ENCODE measurements at places on chromosomes 4 and X. TPM values are rescaled to one million over a fixed set of nuclear protein-coding genes. Genes with fewer than 3 reads are reported as not detected.

The FAM9B gene
- total RNA-seq, result not detected

The ALB gene
- total RNA-seq, result not detected

The IQSEC2 gene
- 8.4 TPM for total RNA-seq

The YY2 gene
- total RNA-seq, result 1.8 TPM

The ARX gene
- total RNA-seq, result 0.24 TPM

The GPR34 gene
- not detected for total RNA-seq

The GLRB gene
- 0.50 TPM for total RNA-seq

The SSX2 gene
- total RNA-seq, result not detected

GRCh38 chrX:110171442-110171841 is 146.4 kb downstream of the AMMECR1 start:
- H3K4me1 ChIP-seq, result peaks cover 6% of the 10 kb centered on the region
- H3K4me3 ChIP-seq, result no peak overlapping the region
- no peak for DNase-seq
- H3K27ac ChIP-seq, result no peak overlapping the region

- H3K4me3 ChIP-seq, result no peak overlapping the region
- no peaks in the 10 kb centered on the region for H3K27me3 ChIP-seq
- DNase-seq, result no peak
- no peaks in the 10 kb centered on the region for H3K4me1 ChIP-seq
Observed at GRCh38 chr4:28269426-28269825, 1408.8 kb downstream of the STIM2 start.

DNA sequence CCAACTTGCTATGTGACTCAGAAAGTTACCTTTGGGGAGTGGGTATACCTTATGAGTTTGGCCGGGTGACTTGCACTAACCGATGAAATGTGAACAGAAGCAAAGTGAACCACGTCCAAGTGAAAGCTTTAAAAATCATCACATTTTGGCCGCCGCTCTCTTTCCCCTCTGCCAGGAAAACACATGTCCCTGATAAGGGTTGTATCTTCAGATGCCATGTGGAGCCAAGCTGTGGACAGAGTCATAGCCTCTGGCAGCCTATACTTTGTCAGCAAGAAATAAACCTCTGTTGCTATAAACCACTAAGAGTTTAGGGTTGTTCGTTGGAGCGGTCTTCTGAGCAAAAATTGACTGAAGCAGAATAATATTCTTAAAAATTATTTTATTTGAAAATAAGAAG is 92.3 kb downstream of the PRDM5 start:
- DNase-seq, result no peak
- H3K4me1 ChIP-seq, result no peaks in the 10 kb centered on the region
- no peaks in the 10 kb centered on the region for H3K27me3 ChIP-seq

DNA sequence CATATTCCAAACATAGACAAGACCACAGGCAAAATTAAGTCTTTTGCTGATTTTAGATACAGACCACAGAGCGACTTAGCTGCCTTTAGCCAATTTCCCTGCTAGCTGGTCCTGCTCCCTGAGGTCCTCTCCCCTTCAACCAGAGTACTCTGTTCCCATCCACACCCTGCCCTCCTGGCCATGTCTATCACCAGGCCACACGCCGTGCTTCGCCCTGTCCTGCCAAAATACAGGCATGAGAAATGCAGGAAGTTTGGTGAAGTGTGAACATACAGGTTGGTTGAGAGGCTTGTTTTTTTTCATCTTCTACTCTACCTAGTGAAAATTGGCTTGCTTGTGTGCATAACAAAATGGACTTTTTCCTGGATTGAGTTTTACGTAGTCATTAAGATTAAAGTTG is 226.2 kb upstream of the TENM3 start:
- H3K4me3 ChIP-seq, result no peak overlapping the region
- no peaks in the 10 kb centered on the region for H3K36me3 ChIP-seq
- no peaks in the 10 kb centered on the region for H3K4me1 ChIP-seq
- no peak overlapping the region for H3K27ac ChIP-seq
- no peak for DNase-seq
- no peaks in the 10 kb centered on the region for H3K27me3 ChIP-seq

GRCh38 chr4:13722649-13723048 is 95.1 kb upstream of the BOD1L1 start:
- H3K4me1 ChIP-seq, result no peaks in the 10 kb centered on the region
- no peaks in the 10 kb centered on the region for H3K27me3 ChIP-seq
- H3K36me3 ChIP-seq, result no peaks in the 10 kb centered on the region

DNA sequence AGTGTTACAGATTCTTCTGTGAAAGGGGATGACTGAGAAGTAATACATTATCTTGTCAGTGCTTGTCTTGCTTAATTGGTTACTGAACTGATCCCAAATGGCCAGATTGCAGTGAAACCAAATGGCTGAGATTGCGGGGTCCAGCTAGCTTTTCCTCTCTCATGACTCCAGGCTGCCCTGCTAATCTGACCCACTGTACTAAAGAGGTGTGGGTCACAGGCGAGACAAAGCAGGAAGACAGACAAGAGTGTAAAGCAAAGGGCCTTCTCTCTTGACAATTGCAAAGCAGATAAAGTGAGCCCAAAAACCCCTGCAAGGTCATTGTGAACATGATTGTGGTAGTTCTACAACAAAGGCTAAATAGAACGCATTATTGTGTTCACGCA is 2.1 kb downstream of the TMEM150C start:
- no peak overlapping the region for H3K4me3 ChIP-seq
- H3K27me3 ChIP-seq, result peaks cover 2% of the 10 kb centered on the region
- H3K36me3 ChIP-seq, result no peaks in the 10 kb centered on the region
- DNase-seq, result no peak
- no peak overlapping the region for H3K27ac ChIP-seq

DNA sequence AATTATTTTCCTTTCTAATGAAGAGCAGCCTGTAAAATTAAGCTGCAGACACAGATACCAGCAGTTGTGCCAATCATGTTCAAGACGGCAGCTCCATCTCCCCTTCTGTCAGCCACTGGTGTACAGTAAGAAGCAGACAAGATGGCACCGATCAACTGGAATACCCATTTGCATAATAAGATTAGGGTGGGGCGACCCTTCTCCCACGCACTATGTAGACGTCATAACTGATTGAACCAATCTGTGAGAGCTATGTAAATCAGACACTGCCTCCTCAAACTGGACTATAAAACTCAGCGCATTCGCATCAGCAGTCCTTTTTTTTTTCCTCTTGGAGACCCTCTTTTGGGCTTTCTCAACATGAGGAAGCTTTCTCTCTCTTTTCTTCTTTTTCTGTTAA is 40.4 kb upstream of the INTS6L start:
- no peak overlapping the region for H3K4me3 ChIP-seq
- H3K36me3 ChIP-seq, result peaks cover 2% of the 10 kb centered on the region
- no peaks in the 10 kb centered on the region for H3K4me1 ChIP-seq
- no peak overlapping the region for H3K27ac ChIP-seq

DNA sequence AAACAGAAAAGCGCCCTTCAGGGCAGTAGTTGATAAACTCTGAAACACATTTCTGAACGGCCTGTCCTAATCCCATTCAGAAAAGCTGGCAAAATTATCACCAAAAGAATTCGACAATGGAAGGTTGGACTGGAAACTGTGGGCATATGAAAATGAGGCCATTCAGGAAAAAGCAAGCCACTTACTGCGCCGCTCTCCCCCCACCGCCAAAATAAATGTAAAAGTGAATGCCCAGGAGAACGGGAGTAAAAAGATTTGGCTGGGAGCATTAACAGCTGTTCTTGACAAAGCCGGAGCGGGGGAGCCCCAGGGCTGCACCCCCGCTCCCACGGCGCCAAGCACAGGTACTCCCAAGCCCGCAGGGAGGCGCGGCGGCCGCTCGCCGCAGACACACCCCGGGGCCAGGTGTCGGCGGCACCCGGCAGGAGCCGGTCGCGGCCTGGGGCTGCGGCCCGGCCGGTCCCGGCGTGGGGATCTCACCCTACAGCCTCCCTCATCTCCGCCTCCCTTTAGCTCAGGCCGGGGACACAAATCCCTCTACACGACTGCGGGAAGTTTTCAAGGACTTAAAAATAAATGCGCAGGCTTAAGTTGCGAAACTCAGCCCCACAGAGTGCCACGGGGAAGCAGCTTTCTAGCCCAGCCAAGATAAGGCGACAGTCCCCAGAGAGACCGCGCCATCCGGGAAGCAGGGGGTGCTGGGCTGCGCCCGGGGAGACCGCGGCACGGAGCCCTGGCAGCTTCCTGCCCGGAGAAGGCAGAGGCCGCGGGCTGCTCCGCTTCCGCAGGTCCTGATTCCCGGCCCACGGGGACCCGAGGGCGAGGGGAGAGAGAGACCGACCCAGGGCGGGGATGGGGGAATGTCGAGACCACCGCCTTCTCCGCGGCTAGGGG is 593 bp downstream of the SH3RF1 start:
- H3K36me3 ChIP-seq, result peaks cover 4% of the 10 kb centered on the region
- H3K4me1 ChIP-seq, result peaks cover 4% of the 10 kb centered on the region
- peak overlapping the region; percentile 92 for H3K4me3 ChIP-seq
- no peak overlapping the region for H3K27ac ChIP-seq

DNA sequence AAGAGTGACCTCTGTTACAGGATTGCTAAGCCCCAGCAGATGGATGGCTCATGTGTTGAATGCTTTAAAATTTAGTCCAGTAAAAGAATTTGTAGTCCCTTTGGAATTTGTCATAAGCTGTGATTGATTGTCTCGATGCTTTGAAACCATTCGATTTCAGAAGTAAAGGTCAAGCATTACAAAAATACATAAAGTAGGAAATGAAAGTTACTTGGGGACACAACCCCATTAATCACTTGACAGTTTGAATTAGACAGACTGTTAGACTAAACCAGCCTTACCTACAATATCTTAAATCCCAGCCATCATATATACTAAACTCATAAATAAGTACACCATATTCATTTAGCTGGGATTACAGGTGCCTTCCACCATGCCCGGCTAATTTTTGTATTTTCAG is 6.6 kb downstream of the REST start:
- H3K27ac ChIP-seq, result no peak overlapping the region
- peaks cover 17% of the 10 kb centered on the region for H3K36me3 ChIP-seq
- H3K27me3 ChIP-seq, result no peaks in the 10 kb centered on the region
- no peak overlapping the region for H3K4me3 ChIP-seq

GRCh38 chr4:138616775-138617174 is 374.6 kb upstream of the SLC7A11 start:
- H3K4me1 ChIP-seq, result peaks cover 2% of the 10 kb centered on the region
- H3K36me3 ChIP-seq, result peaks cover 28% of the 10 kb centered on the region
- no peak overlapping the region for H3K4me3 ChIP-seq
- no peak for DNase-seq

DNA sequence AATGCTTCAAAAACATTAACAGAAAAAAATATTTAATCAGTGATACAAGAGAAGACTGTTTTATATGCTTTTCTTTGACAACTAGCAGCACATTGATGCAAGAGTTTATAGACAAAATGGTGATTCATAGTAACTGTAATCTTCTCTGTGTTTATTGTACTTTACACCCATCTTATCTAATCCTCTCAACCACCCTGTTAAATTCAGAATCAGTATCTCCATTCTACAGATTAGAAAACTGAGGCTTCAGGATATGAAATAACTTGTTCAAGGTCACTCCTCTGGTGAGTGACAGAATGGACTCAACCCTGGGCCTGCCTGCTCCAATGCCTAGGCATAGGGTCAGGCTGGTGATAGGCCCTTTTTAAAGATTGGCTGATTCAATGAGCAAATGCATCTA is 26.1 kb upstream of the TMEM184C start:
- H3K27me3 ChIP-seq, result no peaks in the 10 kb centered on the region
- 0 out of 3 replicates have a peak overlapping the region, but pooled peaks have one; percentile 32 for H3K4me3 ChIP-seq
- H3K4me1 ChIP-seq, result peaks cover 2% of the 10 kb centered on the region
- H3K27ac ChIP-seq, result no peak overlapping the region
- no peaks in the 10 kb centered on the region for H3K36me3 ChIP-seq

- no peaks in the 10 kb centered on the region for H3K36me3 ChIP-seq
- no peak overlapping the region for H3K27ac ChIP-seq
- H3K27me3 ChIP-seq, result no peaks in the 10 kb centered on the region
- H3K4me3 ChIP-seq, result no peak overlapping the region
- no peak for DNase-seq
Observed at GRCh38 chrX:4851534-4851933, 1138.1 kb upstream of the PRKX start.

DNA sequence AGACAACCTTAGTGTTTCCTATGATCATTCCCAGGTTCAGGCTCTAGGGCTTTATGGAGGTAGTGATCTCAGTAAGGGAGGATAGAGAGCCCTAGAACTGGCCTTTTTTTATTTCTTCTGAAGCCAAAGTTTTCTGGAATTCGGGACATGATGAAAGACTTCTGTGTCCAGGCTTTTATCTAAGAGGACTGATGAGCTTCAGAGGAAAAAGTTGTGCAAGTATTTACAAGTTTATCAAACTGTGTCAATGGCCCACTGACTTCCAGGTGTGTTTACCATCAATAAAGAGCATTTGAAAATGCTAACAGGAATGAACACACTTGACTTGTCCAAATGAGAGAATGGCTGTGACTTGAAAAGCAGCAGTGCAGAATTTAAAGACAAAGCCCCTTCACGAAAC is 254.6 kb downstream of the DCTD start:
- no peak for DNase-seq
- no peaks in the 10 kb centered on the region for H3K27me3 ChIP-seq
- peaks cover 34% of the 10 kb centered on the region for H3K36me3 ChIP-seq
- no peak overlapping the region for H3K4me3 ChIP-seq
- no peak overlapping the region for H3K27ac ChIP-seq

DNA sequence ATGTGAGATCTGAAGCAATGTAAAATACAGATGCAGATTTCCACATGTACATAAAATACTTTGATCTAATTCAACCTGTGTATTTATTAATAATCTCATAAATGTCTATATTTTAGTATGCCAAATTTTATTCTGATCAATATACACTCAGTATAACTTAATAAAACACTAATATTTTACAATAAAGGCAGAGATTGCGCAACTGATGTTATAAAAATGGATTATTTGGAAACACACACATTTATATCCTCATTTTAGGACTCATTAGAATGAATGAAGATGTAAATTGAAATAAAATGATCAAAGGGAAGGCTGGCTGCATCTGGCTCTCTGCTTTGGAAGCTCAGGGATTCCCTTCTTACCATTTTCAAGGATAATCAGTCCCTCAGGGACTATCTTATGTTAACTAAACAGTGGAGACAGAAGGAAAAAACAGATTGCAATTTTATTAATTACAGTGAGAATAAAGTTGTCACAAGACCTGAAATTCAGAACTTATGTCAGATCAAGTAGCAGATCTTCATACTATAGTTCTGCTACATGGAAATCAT is 900.9 kb upstream of the EPHA5 start:
- no peak overlapping the region for H3K27ac ChIP-seq
- H3K4me1 ChIP-seq, result no peaks in the 10 kb centered on the region
- no peaks in the 10 kb centered on the region for H3K27me3 ChIP-seq
- no peaks in the 10 kb centered on the region for H3K36me3 ChIP-seq
- DNase-seq, result no peak
- no peak overlapping the region for H3K4me3 ChIP-seq

DNA sequence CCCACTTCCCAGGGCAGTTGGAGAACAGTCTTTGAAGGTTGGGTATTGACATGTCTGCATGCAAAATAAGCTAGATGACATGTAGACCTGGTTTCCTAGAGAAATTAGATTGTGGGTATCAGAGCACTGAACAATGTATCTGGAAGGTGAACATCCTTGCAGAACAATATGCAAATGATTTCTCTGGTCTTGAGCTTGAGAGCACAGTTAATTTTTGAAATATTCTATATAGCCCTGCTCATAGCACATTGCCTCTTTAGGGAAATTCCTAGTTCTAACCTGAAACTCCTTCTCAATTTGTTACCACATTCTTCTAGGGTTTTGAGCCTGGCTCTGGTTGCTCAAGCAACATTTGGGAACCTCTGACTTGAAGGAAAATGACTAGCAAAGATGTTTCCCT is 41.6 kb upstream of the LAS1L start:
- no peaks in the 10 kb centered on the region for H3K27me3 ChIP-seq
- H3K36me3 ChIP-seq, result no peaks in the 10 kb centered on the region
- H3K4me3 ChIP-seq, result no peak overlapping the region

GRCh38 chrX:135931644-135932487 is 38.4 kb downstream of the SAGE1 start:
- H3K36me3 ChIP-seq, result no peaks in the 10 kb centered on the region
- H3K4me3 ChIP-seq, result no peak overlapping the region
- H3K27ac ChIP-seq, result no peak overlapping the region
- H3K4me1 ChIP-seq, result no peaks in the 10 kb centered on the region

Measured in H9 (cell line).